Endothelial cell (in vitro differentiated cells): ENCODE measurements at places on chromosomes 11 and 22. TPM values are rescaled to one million over a fixed set of nuclear protein-coding genes. Genes with fewer than 3 reads are reported as not detected.

DNA sequence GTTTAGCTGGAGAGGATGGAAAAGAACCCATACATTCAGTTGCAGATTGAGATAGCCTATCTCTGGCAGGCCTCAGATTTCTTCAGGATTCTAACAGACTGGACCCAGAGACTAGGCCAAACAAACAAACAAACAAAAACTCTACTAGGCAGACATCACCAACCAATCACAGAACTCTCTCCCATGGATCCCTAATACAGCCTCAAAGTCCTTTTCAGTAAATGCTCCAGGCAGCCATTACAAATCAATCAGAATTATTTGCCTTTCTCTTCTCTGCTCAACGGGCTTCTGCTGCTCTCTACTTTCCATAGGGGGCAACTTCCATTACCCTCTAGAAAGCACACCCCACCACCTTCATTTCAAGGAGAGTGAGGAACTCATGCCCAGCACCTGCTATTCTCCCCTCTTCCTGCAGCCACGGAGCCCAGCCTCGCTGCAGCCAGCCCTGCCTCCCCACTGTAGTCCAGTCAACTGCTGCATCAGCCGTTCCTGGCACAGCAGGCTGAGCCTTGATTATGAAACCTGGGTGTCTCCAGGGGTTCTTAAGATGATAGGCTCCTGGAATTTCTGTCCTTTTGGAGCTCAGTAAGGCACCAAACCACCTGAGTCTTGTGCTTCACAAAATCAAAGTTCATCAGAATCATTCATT lies 19.0 kb upstream of the SMIM35 start:
- no peak overlapping the region for H3K27ac ChIP-seq
- DNase-seq: no peak
- peaks cover 5% of the 10 kb centered on the region for H3K4me1 ChIP-seq
- peaks cover 7% of the 10 kb centered on the region for H3K27me3 ChIP-seq
- no peaks in the 10 kb centered on the region for H3K36me3 ChIP-seq

Gene PLA2G3
- total RNA-seq: 2.8 TPM

Gene TH
- not detected for total RNA-seq

Gene FIBIN
- total RNA-seq: not detected

- H3K27me3 ChIP-seq: peaks cover 7% of the 10 kb centered on the region
- no peak overlapping the region for H3K27ac ChIP-seq
- H3K4me1 ChIP-seq: peaks cover 36% of the 10 kb centered on the region
- peak; percentile 74 for DNase-seq
- peak overlapping the region; percentile 93 for H3K4me3 ChIP-seq
Observed at GRCh38 chr11:46278387-46279125, 1.1 kb downstream of the CREB3L1 start.

DNA sequence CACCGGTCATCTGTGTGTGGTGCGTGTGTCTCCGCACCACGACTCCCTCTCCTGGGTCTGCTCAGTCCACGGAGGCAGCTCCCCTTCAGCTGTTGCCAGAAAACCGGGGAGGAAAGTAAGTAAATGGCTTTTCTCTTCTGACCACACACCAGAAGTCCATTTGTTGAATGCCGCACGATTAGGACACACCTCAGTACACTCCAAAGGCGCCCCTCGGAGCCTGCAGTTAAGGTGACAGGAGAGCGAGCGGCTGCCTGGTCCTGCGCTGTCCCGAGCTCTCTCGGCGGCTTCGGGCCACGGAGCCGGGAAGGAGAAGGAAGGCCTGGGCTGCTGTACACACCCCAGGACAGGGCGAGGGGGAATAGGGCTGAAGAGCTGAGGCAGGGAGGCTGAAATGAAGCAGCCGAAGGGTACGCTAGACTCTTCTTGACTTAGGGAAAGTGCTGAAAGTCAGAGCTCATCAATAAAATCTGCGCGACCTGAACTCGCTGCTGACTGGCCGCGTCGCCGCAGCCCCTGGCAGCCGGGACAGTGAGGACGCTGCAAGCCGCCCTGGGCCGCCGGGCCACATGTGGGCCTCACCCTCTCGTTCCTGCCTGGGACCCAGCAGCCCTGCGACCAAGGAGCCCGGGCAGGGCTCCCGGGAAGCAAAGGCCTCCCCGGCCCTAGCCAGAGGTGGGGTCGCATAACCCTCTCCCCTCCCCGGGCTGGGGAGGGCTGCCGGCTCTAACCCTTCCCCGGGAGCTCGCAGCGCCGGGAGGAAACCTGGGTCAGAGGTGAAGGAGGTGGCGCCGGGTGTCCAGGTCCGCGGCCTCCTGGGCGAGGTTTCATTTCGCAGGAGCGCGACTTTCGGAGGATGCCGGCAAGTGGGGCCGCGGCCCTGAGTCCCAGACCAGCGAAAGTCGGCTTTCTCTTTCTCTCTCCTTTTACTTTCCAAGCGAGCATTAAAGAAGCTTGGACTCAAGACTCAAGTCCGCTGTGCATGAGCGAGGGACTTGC lies 1.6 kb upstream of the PAX6 start:
- peak; percentile 26 for DNase-seq
- H3K36me3 ChIP-seq: peaks cover 14% of the 10 kb centered on the region
- H3K27ac ChIP-seq: no peak overlapping the region
- peak overlapping the region; percentile 63 for H3K4me3 ChIP-seq
- H3K27me3 ChIP-seq: peaks cover 44% of the 10 kb centered on the region

DNA sequence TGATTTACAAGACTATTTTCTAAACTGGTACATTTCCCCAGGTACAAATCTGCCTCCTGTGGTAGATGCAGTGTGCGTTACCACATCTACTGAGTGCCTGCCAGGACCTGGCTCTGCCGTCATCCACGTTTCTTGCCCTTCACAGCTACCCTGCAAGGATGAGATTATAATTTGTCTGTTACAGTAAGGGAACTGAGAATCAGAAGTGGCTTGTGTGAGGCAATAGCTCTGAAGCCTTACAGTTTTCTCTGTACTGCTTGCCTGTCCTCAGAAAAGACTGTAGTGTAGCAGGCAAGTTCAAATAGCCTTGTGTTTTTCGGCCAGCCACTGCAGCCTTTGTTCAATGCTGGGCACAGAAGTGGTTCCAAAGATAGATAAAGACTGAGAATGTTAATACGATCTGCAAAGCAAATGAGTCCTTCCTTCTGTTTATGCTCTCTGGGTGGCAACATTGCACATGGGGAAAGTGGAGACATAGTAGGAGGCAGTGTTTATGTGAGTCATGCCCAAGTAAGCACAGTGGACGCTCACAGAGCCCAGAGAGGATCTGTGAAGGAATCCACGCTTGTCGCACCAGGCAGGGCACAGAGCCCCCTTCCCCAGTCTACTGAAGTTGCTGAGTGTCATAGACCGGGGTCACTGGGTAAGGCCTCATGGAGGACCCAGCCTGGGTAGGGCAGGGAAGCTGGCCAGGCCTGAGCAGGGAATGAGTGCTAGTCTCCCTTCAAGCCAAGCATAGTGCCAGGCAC lies 49.1 kb downstream of the MICAL2 start:
- DNase-seq: no peak
- no peaks in the 10 kb centered on the region for H3K36me3 ChIP-seq
- H3K4me1 ChIP-seq: no peaks in the 10 kb centered on the region
- H3K27ac ChIP-seq: no peak overlapping the region
- peaks cover 4% of the 10 kb centered on the region for H3K27me3 ChIP-seq

DNA sequence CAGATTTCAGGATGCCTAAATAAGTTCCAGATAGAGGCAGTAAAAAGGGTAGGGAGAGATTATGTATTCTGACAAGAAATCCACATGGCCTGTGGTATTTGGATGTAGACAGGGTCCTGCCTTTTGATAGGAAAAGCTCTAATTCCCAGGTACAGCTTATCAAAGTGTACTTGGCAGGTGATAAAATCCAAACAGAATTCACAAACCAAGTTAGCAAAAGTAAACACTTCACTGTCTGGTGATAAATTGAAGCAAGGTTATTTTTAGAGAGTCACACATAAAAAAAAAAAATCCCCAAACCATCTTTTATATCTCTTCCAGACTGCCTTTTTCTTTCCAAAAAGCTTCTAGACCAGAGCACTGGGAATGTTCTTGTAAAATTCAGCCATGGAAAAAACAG lies 5.7 kb downstream of the CBLIF start:
- H3K27me3 ChIP-seq: no peaks in the 10 kb centered on the region
- no peak overlapping the region for H3K27ac ChIP-seq
- no peak overlapping the region for H3K4me3 ChIP-seq
- H3K4me1 ChIP-seq: no peaks in the 10 kb centered on the region
- H3K36me3 ChIP-seq: no peaks in the 10 kb centered on the region

GRCh38 chr11:119373921-119374631 lies 7.4 kb downstream of the USP2 start:
- peak; percentile 90 for DNase-seq
- peaks cover 16% of the 10 kb centered on the region for H3K4me1 ChIP-seq
- H3K27ac ChIP-seq: no peak overlapping the region

Gene KBTBD4
- 12.1 TPM for total RNA-seq

DNA sequence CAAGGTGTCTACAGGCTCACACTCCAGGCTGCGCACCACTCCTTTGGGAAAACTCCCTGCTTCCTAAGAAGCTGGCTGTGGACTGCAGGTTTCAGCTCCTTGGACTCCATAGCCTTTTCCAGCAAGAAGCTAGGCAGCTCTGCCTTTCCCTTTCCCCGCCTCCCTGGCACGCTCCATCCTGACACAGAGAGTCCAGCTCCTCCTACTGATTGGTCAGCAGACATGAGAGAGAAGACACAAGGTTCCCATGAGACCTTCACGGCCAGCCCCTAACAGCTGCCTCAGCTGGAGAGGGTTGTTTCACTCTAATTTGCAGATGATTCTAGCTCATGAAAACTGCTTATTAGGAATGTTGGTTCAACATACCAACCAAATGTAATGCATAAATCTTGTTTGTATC lies 27.6 kb downstream of the TENM4 start:
- H3K4me1 ChIP-seq: peaks cover 5% of the 10 kb centered on the region
- no peaks in the 10 kb centered on the region for H3K36me3 ChIP-seq
- H3K4me3 ChIP-seq: no peak overlapping the region
- no peaks in the 10 kb centered on the region for H3K27me3 ChIP-seq
- H3K27ac ChIP-seq: no peak overlapping the region

- no peaks in the 10 kb centered on the region for H3K36me3 ChIP-seq
- H3K27ac ChIP-seq: no peak overlapping the region
- H3K4me1 ChIP-seq: peaks cover 3% of the 10 kb centered on the region
- H3K27me3 ChIP-seq: peaks cover 2% of the 10 kb centered on the region
- DNase-seq: no peak
Observed at GRCh38 chr11:129528296-129528695, 152.6 kb downstream of the BARX2 start.

GRCh38 chr11:9688716-9689511 lies 25.0 kb downstream of the SWAP70 start:
- no peaks in the 10 kb centered on the region for H3K36me3 ChIP-seq
- no peak for DNase-seq
- no peak overlapping the region for H3K27ac ChIP-seq
- no peak overlapping the region for H3K4me3 ChIP-seq

Gene LDLRAD3
- 28.5 TPM for total RNA-seq

GRCh38 chr11:70448983-70449567 lies 50.7 kb downstream of the CTTN start:
- H3K4me3 ChIP-seq: peak overlapping the region; percentile 63
- no peak for DNase-seq
- H3K36me3 ChIP-seq: peaks cover 21% of the 10 kb centered on the region
- peaks cover 8% of the 10 kb centered on the region for H3K27me3 ChIP-seq

- no peak for DNase-seq
- peak overlapping the region; percentile 52 for H3K4me3 ChIP-seq
- H3K27me3 ChIP-seq: peaks cover 4% of the 10 kb centered on the region
Observed at GRCh38 chr11:65351511-65351910, 3.0 kb upstream of the TIGD3 start.

- peak; percentile 83 for DNase-seq
- peak overlapping the region; percentile 18 for H3K4me3 ChIP-seq
- peaks cover 30% of the 10 kb centered on the region for H3K27me3 ChIP-seq
- H3K36me3 ChIP-seq: no peaks in the 10 kb centered on the region
- no peak overlapping the region for H3K27ac ChIP-seq
Observed at GRCh38 chr11:57480409-57481137, 20.2 kb downstream of the RTN4RL2 start.

Gene ACR
- total RNA-seq: 2.8 TPM

DNA sequence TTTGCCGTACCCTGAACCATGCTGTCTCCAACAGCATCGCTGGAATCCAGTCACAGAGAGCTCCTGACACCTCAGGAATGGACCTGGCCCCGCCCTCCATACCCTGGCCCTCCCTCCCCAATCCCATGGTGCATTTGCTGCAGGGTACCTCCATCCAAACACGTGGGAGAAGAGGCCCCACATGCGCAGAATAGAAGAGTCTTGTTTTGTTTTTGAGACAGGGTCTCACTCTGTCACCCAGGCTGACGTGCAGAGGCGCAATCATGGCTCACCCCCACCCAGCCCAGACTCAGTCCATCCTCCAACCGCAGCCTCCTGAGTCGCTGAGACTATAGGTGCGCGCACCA lies 2.3 kb upstream of the PNPLA2 start:
- peaks cover 10% of the 10 kb centered on the region for H3K36me3 ChIP-seq
- DNase-seq: no peak
- no peak overlapping the region for H3K27ac ChIP-seq
- peaks cover 3% of the 10 kb centered on the region for H3K4me1 ChIP-seq

GRCh38 chr11:65102142-65103095 lies 6.4 kb downstream of the VPS51 start:
- peaks cover 10% of the 10 kb centered on the region for H3K27me3 ChIP-seq
- no peak overlapping the region for H3K27ac ChIP-seq
- H3K4me1 ChIP-seq: peaks cover 3% of the 10 kb centered on the region
- peaks cover 12% of the 10 kb centered on the region for H3K36me3 ChIP-seq

Gene EXT2
- 96.8 TPM for total RNA-seq

Gene CLDN5
- total RNA-seq: 108 TPM

DNA sequence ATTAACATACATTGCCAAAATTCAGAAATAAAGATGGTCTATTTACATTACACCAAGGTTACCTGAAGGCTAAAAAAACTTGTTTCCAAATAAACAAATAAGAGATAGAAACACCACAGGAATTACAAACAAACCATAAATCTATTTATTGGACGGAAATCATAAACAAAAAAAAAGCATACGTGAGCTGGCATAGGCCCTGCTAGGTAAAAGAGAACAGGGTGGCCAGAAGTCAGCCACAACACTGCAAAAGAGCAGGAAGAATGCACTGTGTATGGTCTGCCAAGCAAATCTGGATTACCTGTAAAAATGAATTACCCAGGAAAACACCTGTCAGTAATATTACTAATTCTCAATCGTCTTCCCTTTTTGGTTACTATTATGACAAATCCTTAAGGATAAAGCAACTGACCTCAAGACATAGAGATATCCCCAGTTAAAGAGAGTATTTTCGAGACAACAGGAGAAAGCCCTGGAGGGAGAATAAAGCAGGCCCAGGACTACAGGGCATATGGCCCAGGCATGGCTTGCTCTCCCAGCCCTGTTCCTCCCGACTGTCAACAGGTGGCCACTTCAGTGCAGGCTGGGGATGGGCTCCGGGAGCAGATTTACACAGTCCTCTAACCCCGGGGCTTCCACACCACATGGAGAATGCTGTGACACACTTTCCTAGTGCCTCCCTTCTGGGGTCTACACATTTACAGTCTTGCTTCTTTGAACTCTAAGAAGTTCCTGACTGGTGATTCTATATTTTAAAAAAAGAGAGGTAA lies 18.0 kb downstream of the PPP2R1B start:
- H3K27ac ChIP-seq: no peak overlapping the region
- no peaks in the 10 kb centered on the region for H3K27me3 ChIP-seq
- H3K4me3 ChIP-seq: no peak overlapping the region
- no peaks in the 10 kb centered on the region for H3K4me1 ChIP-seq
- no peak for DNase-seq

GRCh38 chr11:65486570-65487466 lies 12.0 kb upstream of the MALAT1 start:
- no peak overlapping the region for H3K4me3 ChIP-seq
- H3K27me3 ChIP-seq: peaks cover 16% of the 10 kb centered on the region
- peak overlapping the region; percentile 96 for H3K27ac ChIP-seq
- no peak for DNase-seq
- H3K4me1 ChIP-seq: peaks cover 48% of the 10 kb centered on the region

Gene RBMXL2
- total RNA-seq: not detected

Gene RAB36
- 2.2 TPM for total RNA-seq

GRCh38 chr11:12329797-12330196 lies 47.6 kb upstream of the PARVA start:
- H3K4me1 ChIP-seq: peaks cover 4% of the 10 kb centered on the region
- no peaks in the 10 kb centered on the region for H3K36me3 ChIP-seq
- DNase-seq: no peak
- H3K4me3 ChIP-seq: no peak overlapping the region
